ENCODE measurements at places on chromosomes 7 and 10.

- DNase-seq, result no peak
Measured at GRCh38 chr7:42831718-42832522, 80.0 kb downstream of the C7orf25 start.

DNA sequence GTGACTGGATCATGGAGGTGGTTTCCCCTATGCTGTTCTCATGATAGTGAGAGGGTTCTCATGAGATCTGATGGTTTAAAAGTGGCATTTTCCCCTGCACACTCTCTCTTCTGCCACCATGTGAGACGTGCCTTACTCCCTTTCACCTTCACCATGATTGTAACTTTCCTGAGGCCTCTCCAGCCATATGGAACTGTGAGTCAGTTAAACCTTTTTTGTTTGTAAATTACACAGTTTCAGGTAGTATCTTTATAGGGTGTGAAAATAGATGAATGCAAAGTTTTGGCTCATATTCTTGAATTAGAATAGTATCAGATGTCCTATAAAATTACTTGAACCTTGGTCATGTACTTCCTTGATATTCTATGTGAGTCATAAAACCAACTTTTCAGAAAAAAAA lies 252.1 kb upstream of the TMEM229A start:
- no peak for DNase-seq

- DNase-seq, result no peak
Measured at GRCh38 chr7:117605712-117606111, 125.9 kb downstream of the CFTR start.

DNA sequence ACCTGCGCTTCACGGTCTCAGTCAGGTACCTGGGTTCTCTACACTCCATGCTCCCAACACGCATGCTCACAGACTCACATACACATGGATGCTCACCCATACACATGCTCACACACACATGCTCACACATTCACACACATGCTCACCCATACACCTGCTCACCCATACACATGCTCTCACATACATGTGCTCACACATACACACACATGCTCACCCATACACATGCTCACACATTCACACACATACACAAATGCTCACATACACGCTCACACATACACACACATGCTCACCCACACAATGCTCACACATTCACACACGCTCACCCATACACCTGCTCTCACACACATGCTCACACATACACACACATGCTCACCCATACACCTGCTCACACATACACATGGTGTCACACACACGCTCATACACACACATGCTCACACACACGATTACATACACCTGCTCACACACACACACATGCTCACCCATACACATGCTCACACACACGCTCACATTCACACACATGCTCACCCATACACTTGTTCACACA lies 119.9 kb downstream of the PAXIP1 start:
- DNase-seq, result no peak

- no peak for DNase-seq
Measured at GRCh38 chr7:16266877-16267276, 154.5 kb downstream of the CRPPA start.

DNA sequence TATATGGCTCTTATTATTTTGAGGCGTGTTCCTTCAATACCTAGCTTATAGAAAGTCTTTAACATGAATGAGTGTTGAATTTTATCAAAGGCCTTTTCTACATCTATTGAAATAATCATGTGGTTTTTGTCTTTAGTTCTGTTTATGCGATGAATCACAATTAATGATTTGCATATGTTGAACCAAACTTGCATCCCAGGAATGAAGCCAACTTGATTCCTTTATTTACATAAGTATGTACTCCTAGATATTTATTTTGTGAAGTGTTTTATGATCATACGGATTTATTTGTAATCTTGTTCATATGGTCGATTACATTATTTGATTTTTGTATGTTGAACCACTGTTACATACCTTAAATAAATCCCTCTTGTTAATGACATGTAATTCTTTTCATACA lies 244.3 kb upstream of the KCND2 start:
- DNase-seq, result no peak

GRCh38 chr7:22751341-22751740 lies 24.3 kb downstream of the IL6 start:
- no peak for DNase-seq

DNA sequence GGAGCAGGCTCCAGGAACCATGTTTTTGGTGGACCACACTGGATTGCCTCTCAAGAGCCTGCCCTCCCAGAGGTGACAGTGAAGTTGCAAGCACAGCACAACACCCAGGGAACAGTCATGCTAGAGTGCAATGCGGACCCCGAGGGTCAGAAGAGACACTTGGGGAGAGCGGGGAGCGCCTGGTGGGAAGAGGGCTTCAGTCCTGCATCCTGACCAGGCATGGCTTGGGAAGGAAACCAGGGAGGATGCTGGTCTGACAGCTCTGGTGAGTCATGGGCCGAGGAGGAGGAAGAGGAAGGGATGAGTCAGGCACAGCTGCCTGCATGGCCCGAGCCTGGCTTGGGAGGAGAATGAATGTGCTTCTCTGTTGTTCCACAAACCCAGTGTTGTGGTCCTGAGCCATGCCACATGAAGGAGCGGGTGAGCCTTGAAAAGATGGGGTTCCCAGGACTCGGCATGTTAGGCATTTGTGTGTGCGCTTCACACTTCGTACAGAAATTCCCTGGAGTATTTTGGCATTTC lies 29.5 kb upstream of the ANKRD2 start:
- DNase-seq, result peak; percentile 95

DNA sequence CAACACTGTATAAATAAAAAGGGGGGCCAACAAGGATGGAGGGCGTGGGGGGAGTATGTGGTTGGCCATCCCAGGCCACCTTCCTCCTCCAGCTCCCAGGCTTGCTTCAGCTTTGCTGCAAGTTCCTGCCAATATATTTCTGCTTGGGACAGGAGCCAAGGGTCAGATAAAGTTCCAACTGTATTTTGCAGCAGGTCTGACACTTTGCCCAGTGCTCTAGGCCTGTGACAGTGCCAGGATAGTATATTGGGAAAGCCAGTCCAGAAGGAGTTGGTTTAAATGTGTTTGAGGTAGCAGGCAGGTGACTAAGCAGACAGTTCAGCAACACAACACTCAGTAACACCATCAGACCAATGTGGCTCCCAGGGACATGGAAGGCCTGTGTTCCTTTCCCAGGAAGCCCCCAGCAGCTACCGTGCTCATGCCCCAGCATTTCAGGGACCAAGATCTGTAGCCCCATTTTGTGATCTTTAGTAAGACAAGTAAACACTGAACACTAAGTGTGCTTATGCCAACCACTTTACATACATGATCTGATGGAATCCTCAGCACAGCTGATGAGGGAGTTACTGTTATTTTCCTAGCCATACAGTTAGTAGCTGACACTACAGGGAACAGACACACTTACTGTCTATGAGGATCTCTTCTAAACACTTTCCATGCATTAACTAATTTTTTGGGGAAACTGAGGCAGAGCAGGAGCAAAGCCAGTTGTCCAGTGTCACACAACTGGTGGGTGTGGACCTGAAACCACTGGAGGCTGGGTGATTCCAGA lies 38.9 kb downstream of the DNAJB12 start:
- peak; percentile 91 for DNase-seq

DNA sequence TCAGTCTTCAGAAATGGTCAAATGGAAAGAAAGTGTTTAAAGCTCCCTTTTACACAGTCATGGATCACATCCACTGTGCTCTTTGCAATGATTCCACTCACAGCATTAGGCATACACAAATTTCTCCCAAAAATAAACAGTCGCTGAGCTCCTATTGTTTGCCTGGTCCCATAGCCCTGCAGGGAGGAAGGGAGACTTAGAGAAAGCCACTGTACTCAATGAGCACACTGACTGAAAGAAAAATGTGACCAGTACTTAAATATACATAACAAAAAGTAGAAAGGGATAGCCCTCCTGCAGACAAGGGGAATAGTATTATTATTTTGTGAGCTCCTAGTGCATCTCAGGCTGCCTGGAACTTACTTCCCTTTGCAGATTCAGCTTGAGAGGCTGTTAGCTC lies 853.2 kb downstream of the GRID1 start:
- DNase-seq, result no peak

GRCh38 chr7:73986158-73986631 lies 41.8 kb upstream of the ELN start:
- DNase-seq, result no peak

DNA sequence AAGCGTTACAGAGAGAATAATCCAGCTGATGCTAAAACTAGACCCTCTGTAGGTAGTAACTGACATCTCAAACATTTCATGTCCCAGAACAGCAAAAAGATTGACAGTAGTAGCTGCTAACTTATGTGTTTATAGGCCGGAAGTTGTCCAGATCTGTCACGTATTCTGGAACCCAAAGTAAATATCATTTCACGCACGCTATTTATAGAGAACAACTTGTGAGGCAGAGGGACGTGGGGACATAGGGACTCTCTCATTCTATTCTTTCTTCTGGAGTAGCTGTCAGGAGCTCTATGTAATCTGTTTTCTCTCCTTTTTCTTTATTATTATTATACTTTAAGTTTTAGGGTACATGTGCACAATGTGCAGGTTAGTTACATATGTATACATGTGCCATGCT lies 22.3 kb downstream of the AGK start:
- DNase-seq, result no peak

DNA sequence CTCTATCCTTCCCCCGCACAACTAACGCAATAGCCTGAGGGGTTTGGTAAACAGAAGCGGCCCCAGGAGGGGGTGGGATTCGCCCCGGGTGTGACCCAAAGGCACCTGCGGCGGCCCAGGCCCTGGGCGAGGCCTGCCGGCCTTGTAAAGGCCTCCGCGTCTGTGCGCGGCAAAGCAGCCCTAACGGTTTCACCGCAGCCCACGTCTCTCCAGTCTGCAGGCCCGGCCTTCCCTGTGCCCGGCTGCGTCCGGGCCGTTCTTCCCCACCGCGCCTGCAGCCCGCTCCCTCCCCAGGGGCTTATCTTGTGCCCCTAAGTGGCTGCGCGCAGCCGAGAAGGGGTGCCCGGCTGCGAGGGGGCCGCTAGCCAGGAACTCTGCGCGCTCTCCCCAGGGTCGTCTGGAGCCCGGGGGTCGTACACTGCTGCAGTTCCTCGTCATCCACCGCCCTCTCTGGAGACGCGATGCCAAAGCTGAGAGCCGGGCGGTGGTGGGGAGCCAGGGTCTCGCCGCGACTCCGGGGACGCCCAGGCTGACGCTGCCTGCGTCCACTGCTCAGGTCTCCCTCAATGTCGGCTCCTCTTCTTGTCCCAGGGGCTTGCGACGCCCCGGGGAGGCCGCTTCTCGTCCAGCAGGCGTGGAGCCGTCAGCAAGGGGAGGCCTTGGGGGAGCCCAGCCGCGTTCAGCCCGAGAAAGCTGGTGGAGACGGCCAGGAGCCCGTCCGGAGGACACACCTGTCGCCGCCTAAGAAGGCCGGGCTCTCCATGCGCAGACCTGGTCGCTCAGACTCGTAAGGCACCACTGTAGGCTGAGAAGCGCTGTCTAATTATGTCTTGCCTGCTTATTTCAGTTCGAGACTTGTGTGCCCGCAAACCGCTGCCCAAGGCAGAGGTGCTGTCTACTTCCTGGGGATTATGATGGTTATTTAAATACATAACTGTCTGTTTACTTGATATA lies 132.3 kb downstream of the SPAG6 start:
- no peak for DNase-seq

DNA sequence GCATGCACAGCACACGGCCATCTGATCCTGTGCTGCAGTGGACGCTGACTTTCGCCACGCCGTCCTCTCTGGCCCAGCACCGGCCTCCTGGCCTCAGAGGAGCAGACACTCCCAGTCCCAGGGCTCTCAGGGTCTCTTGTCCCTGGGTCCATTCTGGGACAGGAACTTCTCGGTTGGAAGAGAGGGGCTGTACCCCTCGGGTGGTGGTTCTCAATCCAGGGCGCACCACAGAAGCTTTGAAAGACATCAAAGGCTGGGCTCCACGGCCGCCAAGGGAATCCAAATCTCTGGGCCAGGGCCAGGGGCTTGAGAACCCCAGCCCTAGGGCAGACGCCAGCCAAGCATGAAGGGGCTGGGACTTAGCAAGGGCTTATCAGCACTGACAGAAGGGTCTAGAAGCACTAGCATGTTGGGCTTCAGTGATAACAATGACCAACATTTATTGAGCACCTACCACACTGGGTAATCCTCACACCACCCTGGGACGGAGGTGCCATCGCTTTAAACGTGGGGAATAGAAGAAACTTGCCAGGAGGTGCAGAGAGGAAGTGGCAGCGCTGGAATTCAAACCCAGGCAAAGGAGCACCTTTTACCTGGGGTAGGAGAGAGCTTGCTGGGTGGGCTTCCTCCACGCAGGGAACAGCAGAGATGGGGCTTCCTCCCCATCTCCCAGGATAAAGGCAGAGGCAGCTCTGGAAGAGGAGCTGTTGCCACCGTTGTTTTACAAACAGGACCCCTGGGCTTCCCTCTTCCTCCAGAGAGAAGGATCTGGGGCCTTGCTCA lies 1.8 kb upstream of the PYROXD2 start:
- DNase-seq, result no peak

Measured in ascending aorta (tissue), 2 donors.